ENCODE measurements at places on chromosomes 4 and X.

DNA sequence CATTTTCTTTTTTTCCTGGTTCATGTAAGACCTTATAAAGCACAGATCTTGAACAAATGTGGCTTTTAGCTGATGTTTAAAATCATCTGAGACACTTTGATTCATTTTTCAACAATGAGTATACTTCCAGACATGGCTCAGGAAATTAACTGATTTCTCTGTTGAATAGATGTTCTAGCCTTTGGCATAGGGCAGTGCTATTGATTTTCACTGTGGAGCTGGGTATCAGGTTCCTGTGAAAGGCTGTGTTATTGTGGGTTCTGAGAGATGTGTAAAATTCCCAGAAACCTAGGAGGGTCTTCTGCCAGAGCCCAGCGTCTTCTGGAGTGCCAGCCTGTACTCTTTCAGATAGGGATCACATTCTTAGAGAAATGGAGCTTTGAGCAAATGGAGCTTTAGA is 278.9 kb downstream of the EPHA5 start:
- no peak for DNase-seq

- no peak for DNase-seq
These were observed 756.3 kb downstream of the CCSER1 start for GRCh38 chr4:90883519-90883918.

DNA sequence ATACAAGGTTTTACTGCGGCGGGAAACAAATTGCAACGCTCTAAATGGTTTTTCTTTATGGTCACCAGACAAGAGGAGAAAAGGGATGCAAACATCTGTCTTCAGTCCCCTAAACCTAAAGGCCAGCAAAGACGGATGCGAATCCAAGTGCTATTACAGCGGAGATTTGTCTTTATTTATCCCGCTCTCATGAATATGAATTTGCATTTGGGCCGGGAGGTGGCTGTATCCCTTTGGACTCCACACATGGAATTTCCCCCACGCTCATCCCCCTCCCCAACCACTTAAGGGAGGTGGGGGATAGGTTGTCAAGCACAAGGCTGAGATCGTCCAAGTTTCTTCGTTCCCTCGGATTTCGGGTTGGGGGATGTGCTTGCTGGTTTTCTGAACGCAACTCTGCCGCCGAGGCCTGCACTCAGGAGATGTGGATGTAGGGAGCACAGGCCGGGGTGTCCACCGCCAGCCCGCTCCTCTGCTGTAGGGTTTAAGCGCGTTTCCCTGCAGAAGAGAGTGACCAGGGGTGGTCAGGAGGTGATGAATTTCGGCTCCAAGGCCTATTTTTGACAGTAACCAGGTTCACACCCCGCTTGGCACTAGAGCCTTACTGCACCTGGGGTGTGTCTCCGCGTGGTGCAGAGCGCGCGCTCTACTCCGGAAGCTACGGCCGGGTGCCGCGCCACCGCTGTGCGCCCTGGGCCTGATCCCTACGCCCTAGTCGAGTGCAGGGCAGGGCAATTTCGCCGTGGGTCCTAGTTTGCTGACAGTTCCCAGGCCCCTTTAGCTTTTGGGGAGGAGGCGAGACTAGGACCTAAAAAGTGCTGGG is 2.3 kb upstream of the PHOX2B start:
- no peak for DNase-seq

DNA sequence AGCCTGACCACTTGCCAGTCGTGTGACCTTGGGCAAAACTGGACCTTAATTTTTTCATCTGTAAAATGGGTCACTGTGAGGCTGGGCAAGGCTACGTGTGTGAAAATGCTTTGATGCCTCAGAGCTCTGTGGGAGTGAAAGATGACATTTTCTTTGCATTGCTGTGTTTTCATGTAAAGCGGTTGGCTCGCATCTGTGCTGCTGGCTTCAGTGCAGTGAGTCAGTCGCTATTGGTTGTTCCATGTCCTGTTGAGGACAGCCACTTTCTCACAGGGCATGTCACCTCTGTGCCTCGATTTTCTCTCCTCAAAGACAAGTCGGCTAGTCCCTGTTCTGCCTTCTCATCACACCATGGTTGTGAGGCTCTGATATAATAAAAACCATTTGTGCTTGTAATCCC is 4.4 kb downstream of the MTMR1 start:
- no peak for DNase-seq

DNA sequence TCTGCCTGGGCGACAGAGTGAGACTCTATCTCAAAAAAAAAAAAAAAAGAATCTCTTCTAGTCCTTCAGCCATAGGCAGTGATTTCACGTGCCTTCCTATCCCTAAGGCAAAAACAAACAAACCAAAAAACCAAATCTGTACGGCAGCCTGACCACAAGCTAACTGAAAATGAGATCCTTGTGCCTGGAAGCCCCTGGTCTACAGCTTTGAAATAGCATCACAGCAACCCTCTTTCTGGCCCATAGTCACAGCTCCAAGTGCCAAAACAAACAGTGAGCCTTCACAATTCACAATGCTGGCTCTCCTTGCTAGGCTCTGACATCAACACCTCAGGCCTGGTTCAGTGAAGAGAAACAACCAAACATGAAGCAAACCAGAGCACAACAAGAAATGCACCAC is 46.1 kb downstream of the TMEM150C start:
- DNase-seq = peak; percentile 85

DNA sequence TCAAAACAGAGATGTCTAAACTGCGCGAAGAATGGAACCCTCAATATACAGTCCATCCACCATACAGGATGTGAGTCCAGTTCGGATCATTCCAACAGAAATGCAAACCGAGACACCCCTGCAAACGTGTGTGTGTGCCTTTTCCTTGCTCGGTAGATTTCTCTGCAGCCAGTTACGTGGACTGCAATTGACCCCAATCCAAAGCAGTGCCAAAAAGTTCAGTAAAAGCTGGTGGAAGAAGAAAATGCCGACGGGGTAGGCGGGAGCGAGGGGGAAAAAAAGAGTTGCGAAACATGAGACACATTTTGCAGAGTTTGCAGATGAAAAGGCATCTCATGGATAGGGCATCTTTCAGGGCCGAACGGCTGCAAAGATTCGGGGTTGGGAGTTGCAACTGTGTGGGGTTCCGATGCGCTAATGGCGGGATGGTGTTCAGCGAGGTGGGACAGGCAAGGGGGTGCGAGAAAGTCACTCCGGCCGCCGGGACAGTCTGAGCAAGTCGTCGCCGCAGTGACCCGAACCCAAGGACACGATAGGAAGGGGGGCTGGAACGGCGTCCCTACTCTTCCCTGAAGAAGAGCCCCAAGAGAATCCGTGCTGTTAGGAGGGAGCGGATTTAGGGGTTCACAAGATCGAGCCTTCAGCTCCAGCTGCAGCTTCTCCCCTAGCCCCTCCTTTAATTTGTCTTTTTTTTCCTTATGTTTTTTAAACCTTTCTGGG is 3.8 kb downstream of the PHOX2B start:
- DNase-seq = no peak

DNA sequence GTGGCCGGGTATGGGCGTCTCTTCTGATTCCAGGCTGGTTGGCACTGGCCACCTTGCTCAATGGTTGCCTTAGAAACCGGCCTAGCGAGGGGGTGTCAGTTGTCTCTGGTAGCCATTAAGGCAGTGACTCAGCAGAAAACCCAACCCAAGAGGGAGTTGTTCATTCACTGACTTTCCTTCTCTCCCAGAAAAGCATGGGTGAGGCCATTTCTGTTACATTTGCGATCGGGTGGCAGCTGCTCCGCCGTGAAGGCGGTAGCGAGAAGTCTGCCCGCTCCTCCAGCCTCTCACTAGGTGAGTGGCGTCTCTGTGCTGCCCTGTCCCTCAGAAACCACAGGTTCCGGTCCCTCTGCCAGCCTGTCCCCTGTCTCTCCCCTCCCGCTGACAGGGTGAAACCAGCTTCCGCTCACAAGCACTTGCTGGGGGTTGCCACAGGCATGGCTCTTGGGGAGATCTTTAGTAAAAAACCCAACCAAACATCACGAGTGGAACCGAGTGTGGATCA is 17.4 kb downstream of the IRAK1 start:
- DNase-seq = peak; percentile 47

DNA sequence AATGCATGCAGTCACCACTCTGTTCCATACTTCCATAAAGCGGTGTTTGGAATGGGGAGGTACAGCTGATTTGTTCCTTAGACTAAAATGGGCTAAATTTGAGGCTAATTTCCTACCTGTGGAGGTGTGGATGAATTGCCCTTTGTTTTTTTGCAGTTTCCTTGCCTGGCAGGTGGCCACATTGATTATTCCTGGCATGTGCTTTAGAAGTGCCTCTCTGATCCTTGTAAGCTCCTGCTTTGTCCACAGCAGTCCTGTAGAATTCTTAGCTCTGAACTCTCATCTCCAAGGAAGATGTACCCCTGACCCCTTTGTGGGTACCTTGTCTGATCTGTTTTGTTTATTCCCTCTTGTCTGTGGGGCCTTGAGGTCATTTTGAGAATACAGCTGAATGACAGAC is 136.8 kb downstream of the ADGRL3 start:
- no peak for DNase-seq

- DNase-seq = no peak
These were observed 217.6 kb downstream of the PRR32 start for GRCh38 chrX:127037159-127037558.

DNA sequence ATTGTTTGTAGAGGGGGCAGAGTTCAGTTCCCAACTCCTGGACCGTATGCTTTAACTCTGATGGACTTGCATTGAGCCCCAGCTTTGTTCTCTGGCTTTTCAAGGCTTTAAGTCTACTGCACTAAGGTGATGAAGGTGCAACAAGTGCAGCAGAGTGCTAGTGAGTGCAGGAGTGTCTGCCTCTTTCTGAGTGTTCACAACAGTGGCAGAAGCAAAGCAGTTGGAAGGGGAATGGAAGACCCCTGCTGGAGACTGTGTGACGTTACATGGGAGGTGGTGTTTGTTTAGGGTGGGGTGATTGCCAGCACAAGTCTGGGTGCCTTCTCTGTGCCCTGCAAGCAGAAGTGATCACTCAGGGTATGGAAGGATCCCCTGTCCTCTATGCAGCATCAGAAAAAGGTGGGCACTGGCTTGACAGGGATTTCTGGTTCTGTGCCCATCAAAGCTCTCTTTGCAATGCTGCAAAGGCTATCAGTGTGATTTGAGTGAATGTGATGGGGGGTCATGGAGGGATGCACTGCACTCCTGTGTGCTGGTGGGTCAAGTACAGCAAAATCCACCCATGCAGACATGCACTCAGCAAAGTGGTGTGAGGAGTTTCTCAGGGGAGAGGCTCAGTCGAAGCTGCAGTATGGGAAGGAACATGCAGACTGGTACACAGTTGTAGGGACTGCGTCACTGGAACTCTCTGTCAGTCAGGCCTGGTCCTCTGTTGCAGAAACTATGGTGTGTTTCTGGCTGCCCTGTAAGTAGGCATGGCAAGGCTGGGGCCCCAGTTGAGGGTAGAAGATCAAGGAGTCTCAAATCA is 70.9 kb upstream of the UGT2B7 start:
- DNase-seq = peak; percentile 0

- no peak for DNase-seq
These were observed 23.7 kb downstream of the BMP2K start for GRCh38 chr4:78799551-78800495.

DNA sequence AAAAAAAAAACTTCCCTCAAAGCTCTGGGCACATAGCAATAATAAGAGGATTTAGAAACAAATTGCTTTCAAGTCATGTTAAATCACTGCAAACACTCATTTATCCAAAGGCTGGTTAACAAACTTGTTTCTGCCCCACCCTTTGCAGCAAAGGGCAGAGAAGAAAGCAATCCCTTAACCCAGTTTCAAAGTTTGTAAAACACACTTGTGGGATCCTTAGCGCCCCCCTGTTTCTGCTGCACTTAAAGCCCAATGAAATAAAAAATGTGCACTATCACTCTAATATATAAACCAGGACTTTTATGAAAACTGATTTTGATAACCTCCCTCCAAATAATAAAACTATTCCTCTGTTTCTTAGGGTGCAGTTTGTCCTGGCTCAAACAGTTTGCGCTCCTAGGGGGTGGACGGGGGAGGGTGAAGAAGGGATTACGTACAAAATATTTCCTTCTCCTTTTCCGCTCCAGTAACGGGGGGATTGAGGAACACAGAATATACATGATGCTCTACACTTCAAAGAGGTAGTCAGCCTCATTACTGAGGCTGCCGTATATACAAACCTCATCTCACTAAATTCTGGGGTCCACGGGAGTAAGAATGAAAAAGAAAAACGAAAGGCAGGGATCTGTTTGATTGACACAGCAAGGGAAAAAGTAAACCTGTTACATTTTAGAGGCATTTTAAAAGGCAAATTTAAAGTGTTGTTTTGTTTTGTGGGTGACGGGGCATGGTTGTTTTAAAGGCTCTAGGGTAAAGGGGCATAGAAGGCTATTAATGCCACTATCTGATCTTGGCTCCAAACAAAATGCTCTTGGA is 3.1 kb upstream of the PCDH10 start:
- peak; percentile 0 for DNase-seq

DNA sequence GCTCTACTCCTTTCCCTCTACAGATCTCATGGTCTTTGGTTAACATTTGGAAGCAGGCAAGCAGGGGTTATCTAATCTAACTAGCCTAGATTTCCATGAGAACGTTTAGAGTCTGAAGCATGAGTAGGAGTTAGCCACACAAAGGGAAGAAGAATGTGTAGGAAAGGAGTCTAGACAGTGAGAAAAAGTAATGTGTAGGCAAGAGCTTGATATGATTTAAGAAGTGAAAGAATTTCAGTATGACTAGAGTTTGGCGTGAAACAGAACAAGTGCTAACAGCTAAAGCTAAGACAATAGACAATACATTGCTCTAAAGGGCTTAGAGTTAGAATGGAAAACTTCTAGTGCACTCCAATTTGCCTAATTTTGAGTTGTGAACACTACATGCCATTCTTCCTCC is 10.8 kb downstream of the CXCL8 start:
- no peak for DNase-seq

- no peak for DNase-seq
These were observed 57.1 kb upstream of the NKAP start for GRCh38 chrX:120000490-120001246.

GRCh38 chrX:70293621-70294020 is 3.7 kb downstream of the KIF4A start:
- DNase-seq = peak; percentile 26

GRCh38 chr4:111031596-111031995 is 408.7 kb upstream of the PITX2 start:
- no peak for DNase-seq

- DNase-seq = no peak
These were observed 157.5 kb upstream of the ITM2A start for GRCh38 chrX:79524642-79525041.

- no peak for DNase-seq
These were observed 41.0 kb downstream of the BEX3 start for GRCh38 chrX:103417370-103417769.

DNA sequence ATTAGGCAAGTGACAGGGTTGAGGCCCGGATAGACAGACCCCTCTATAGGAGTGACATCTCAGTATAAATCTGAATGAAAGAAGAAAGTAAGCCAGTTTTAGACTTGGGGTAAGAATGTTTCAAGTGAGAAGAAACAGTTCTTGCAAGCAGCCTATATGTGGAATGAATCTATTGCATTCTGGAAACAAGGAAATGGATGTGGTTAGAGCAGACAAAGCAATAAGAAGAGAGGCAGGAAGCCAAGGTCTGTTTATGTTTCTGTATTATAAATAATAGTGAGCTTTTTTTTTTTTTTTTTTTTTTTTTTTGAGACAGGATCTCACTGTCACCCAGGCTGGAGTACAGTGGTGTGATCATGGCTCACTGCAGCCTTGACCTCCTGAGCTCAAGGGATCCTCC is 255.8 kb downstream of the UNC5C start:
- DNase-seq = no peak

Measured in EL (cell line).